Tongue (tissue), 3 donors: ENCODE measurements at places on chromosomes 5 and 9.

GRCh38 chr5:17187011-17187785, 30.2 kb upstream of the BASP1 start:
- no peak for DNase-seq

DNA sequence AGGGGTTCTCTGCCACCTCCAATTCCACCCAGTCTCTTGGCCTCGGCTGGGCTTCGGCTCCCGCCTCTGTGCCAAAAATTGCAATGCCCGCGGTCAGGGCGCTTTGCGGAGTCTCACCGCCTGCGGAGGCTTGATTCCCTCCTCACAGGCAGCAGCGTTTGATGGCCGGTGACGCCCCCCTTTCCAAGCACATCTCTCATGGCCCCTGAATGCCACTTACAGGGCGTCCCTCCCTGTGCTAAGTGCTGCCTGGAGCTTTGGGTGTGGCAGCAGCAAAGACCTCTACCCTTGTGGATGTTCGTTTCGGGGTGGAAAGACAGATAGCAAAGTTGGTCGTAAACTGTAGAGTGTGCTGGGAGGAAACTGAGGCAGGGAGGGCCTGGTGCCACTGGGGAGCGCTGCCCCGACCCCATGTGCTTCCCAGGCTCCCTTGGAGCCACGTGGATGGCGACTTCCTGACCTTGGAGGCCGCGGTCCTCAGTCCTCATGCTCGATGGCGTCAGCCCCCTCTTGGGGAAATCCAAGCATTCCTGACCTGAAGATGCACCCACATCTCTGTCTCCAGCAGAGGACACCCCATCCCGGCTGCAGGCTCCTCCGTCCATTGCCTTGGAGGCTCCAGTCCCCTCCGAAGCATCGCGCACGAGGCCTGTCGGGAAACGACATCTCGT, 249.2 kb upstream of the IRX4 start:
- no peak for DNase-seq

DNA sequence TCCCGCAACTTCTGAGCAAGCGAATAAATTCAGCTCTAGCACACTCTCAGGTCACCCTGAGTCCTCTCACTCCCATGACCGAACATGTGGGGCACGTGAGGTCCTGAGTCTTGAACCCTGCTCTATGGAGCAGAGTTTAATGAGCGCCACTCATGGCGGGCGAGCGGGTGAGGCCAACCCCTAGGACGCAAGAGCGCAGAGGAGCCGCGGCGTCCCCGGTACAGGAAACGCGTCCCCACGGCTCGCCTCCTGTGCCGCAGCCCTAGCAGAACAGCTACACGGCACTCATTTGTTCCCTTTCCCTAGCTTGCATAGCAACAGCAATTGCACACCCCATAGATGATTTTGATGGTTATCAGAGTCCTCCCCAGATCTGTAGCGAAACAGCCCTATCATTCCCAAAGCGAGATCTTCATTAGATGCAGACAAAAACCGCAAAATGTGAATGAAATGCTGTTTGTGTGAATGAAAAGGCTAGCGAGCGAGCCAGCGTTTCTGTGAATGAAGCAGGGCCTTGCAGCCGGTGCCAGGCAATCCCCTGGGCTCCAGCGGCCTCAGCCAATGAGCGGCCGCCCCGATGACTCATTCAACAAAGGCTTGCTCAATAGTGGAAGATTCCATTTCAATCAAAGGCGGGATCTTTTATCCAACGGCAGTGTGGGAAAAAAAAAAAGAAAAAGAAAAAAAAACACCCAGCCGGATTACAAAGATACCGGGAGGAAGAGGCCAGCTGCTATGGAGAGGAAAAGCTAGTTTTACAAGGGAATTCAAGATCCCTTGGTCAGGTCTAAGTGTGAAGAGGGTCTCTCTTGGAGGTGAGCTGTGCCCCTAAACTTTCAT, 1.5 kb upstream of the SHC3 start:
- DNase-seq, result peak; percentile 93

DNA sequence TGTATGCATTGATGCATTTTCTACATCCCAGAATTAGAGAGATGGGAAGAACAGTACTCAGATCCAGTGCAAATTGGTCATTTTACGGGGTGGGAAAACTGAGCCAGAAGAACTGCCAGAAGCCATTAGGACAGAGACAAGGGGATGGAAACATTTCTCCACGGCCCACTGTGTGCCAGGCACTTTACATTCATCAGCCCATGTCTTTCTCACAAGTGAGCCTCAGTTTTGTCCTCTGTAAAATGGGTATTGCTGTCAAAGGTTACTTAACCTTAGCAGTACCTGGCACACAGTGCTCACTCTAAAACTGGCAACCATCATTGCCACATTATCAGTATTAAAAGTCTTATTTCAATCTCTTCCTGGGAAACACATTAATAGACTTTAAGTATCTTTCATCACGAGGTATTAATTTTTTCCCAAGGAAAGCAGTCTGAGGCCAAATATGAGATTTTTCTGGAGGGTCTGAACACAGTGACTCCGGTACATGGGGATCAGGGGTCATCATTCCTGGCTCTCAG, 5.2 kb downstream of the DUSP1 start:
- DNase-seq, result peak; percentile 81

DNA sequence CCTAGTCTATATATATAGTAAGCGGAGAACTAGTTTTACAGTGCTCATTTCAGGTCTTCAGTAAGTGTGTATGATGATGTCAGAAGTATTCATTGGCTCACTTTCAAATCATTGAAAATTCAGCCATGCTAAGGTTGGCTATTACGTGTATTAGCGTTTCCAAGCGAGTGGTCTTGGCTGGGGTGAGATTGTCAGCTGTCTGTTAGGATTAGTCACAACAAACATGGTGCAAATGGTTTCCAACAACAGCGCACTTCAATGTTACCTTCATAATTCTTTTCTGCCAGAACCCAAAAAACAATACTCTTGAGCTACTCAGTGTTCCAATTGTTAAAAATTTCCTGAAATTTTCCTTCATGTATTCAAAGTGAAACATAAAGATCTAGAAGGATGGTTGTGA, 283.0 kb downstream of the AOPEP start:
- peak; percentile 79 for DNase-seq

DNA sequence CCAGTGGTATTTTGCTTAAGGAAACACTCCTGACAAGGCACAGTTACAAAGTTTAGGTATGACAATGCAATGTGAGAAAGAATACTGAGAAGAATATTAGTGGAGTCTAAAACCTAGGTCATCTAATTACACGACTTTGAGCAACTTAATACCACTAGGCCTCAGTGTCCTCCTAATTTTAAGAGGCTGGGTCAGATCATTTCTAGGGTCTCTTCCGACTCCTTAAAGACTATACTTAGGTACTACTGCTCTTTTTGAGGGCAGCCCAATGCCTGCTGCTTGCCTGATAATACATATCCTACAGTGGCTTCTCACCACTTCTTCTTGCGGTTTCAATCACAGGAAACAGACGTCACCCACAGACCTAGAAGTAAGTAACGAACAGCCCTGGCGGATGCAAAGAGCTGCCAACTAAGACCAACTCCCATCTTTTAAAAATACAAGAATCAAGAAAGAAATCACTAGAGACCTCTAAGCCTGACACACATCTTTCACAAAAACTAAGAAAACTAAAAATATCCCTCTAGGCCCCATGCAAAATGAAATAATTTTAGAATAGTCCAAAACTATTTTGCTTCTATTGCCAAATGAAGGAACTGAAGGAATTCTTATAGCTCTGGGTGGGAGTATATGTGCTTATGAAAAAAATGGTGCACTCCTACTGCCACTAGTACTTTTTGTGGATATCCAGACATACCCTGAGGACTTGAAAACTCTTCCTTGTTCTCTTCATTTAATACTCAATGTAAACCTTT, 13.1 kb downstream of the DIAPH1 start:
- DNase-seq, result no peak

DNA sequence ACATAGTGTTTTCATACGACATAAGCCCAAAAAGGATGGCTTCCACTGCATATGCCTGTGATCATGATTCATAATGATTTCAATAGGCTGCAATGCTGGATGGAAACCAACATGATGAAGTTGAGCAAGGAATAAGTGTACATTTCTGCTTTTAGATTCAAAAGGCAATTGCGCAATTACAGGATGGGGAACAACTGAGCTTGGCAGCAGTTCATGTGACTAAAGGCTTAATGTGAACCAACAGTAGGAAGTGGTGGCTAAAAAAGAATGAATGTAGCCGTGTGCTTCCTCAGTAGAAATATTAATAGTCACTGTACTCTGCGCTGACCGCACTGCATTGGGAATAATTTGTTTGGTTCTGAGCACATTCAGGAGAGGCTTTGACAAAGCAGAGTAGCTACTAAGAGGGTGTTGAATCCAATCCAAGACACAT, 51.2 kb downstream of the SLC1A3 start:
- peak; percentile 89 for DNase-seq

DNA sequence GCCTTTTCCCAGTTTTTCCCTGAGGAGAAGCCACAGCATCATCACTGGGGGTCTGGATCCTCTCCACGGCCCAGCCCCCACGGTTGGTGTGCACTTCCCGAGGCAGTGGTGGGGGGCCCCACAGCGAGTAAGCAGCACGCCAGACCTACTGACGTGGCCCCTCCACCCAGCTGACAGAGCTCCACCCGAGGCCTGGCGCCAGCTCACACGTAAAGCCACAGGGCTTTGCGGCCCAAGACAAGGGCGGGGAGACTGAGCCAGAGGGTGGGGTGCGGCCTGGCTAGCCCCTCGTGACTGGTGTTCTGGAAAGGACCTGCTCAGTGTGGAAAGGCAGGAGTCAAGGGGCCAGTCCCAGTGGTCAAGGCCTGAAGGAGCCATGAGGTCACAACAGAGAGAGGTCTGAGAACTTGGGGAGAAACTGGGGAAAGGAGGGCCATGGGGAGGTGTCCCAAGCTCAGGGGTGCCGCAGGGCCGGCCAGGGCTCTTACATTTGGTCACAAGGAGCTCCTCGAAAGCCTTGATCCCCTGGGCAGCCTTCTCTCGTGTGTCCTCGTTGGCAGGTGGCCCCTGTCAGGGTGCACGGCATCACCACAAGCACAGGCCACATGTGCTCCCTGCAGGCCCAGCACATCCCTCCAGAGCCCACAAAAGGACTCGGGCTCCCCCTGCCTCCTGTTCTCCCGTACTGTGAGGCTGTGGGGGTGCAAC, 5.5 kb downstream of the SNAPC4 start:
- DNase-seq, result no peak

DNA sequence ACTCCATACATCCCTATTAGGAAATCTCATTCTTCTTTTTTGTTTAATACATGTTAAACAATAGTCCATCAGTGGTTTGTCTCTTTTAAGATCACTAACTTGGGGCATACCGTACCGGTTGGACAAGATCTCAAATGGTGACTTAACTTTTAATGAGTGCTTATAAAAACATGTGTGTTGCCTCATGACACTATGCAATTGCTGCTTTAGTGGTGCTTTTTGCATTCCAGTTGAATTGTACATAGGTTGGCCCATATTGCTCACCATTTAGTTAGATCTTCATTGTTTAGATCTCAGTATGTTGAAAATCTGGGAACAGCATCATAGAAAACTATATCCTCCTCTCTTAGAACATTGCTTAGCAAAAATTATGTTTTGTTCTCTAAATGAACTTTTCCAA, 17.8 kb downstream of the C9orf85 start:
- peak; percentile 34 for DNase-seq
